ENCODE measurements at places on chromosomes 13 and 19.

DNA sequence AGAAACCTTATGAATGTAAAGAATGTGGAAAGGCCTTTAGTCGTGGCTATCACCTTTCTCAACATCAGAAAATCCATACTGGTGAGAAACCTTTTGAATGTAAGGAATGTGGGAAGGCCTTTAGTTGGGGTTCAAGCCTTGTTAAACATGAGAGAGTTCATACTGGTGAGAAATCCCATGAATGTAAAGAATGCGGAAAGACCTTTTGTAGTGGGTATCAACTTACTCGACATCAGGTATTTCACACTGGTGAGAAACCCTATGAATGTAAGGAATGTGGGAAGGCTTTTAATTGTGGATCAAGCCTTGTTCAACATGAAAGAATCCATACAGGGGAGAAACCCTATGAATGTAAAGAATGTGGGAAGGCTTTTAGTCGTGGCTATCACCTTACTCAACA lies 20.8 kb downstream of the ZNF283 start:
- no peak for DNase-seq

- DNase-seq: no peak
These were observed 51.0 kb downstream of the TEX26 start for GRCh38 chr13:30983431-30983830.

DNA sequence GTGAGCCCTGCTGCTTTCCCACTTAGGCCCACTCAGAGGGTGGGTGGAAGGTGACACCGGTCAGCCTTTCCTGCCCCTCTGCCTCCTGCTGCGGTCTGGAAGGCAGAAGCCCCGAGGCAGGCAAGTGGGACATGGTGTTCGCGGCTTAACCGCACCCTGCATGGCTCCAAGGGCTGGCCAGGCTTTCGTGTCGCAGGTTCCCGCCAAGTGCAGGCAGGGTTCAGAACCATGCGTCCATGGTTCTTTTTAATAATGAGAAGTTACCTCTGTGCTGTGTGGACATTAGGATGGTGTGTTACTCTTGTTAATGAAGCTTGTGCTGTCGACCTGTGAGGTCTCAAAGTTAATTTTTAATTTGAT lies 986 bp downstream of the DGKH start:
- DNase-seq: no peak

GRCh38 chr19:6278740-6279619 lies 795 bp downstream of the MLLT1 start:
- DNase-seq: no peak

DNA sequence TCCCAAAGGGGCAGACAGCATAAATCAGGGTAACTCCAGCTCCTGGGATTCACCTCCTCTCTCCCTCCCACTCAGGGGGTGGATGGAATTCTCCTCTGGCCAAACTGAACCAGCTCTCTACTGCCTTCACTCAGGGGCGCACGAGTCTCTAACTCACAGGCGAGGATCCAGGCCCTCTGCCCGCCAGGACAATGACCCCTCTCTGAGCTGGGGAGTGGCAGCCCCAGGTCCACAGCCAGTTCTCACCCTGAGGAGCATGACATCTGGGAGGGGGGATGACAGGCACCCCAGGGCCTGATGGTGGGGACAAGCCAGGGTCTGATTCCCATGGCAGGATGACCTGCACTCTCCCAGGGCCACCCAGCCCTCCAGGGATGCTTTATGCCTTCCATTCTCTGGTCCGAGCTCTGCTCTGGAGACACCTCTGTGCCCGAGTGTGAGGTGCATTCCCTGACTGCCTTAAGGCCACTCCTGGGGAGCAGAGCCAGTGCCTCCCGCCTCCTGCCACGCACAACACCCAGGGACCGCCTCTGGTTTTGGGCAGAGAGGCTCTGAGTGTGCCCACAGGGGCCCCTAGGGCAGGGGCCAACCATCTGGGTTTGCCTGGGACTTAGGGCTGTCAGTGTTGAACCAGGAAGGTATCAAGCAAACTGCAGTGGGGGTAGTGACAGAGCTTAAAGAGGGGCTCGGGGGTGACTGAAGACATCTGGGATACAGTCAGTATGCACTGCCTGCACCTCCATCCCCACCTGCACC lies 66.2 kb downstream of the GNG7 start:
- DNase-seq: no peak

GRCh38 chr13:78659732-78660494 lies 958 bp upstream of the OBI1 start:
- DNase-seq: no peak

- no peak for DNase-seq
These were observed 530.0 kb upstream of the ARGLU1 start for GRCh38 chr13:107097916-107098315.

- no peak for DNase-seq
These were observed at the start of gene TUBB4A for GRCh38 chr19:6501740-6502648. TUBB4A (minus strand) TSS chr19:6502309; CDS start chr19:6502212, 97 bp downstream.

- no peak for DNase-seq
These were observed 47.9 kb downstream of the KDM4B start for GRCh38 chr19:5016781-5017180.

GRCh38 chr19:29873024-29873800 lies 61.4 kb downstream of the CCNE1 start:
- peak; percentile 52 for DNase-seq

DNA sequence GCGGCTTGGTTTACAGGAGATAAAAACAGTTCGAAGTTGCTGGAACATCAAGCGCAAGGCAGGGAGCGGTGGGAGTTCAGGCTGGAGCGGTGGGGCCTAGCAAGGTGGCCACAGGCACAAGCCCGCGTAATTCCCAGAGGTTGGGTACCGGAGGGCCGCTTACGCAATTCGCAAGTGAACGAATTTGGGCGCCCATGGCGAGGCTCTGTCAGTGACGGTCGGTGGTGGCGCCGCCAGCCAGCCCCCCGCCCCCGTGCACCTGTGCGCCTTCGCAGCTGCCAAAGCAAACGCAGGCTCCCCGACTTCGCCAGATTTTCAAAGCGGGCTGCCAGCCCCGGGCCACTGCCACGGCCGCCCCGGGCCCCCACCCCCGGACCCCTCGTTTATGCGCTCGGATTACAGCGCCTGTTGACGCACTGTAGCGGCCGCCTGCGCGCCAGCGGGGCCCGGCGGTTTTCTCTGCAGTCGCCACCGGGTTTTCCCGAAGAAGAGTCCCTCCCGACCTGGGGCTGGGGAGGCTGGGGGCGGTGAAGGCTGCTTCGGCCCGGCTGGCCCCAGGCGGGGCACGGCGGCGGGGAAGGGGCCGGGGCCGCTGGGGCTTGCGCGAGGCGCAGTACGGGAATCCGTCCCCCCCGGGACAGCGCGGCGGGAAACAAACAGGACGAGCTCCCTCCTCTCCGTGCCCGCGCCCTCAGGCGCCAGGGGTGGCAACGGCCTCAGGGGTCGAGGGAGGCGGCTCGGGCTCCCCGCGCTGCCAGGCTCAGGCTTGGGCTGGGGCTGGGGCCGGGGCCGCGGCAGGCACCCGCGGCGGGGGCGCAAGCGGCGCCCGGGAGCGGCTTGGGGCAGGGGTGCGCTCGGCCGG lies 709 bp downstream of the N4BP2L1 start:
- peak; percentile 35 for DNase-seq

GRCh38 chr19:41936961-41937360 lies 8.7 kb upstream of the ERFL start:
- no peak for DNase-seq

- no peak for DNase-seq
These were observed 27.9 kb upstream of the PARP4 start for GRCh38 chr13:24540236-24541126.

DNA sequence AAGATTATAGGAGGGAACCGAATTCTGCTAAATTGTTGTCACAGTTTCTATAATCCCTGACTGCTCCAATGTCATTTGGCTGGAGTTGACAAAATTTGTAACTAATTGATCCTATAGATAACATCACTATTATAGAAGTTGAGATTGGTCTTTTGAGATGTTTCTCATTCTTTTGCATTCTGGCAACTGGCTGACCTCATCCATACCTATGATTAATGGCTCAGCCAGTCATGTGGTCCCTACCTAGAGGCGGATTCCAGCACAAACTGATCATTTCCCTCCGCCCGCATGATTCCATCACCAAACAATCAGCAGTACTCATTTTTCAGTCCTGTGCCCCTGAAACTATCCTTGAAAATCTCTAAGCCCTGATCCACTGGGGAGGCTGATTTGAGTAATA lies 4.2 kb downstream of the PSG2 start:
- no peak for DNase-seq

- no peak for DNase-seq
These were observed 4.0 kb upstream of the ZNF628 start for GRCh38 chr19:55472463-55472862.

GRCh38 chr13:107231944-107232343 lies 664.0 kb upstream of the ARGLU1 start:
- DNase-seq: no peak

- DNase-seq: no peak
These were observed 148.2 kb downstream of the RAP2A start for GRCh38 chr13:97582170-97582569.

DNA sequence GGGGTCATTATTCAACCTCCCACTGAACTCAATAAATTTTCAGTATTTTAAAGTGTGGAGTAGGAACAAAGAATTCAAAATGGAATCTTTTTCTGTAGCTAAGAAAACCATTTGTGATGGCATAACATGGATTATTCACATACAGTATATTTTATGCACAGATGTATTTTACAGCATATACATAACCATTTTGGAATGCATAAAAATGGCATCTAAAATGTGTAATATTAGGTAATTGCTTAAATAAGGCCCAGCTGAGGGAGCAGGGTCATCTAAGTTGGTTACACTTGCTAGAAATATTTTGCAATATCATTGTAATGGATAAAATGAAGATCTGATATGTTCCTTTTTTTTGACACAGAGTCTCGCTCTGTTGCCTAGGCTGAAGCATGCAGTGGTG lies 146.9 kb downstream of the LMO7 start:
- DNase-seq: no peak

DNA sequence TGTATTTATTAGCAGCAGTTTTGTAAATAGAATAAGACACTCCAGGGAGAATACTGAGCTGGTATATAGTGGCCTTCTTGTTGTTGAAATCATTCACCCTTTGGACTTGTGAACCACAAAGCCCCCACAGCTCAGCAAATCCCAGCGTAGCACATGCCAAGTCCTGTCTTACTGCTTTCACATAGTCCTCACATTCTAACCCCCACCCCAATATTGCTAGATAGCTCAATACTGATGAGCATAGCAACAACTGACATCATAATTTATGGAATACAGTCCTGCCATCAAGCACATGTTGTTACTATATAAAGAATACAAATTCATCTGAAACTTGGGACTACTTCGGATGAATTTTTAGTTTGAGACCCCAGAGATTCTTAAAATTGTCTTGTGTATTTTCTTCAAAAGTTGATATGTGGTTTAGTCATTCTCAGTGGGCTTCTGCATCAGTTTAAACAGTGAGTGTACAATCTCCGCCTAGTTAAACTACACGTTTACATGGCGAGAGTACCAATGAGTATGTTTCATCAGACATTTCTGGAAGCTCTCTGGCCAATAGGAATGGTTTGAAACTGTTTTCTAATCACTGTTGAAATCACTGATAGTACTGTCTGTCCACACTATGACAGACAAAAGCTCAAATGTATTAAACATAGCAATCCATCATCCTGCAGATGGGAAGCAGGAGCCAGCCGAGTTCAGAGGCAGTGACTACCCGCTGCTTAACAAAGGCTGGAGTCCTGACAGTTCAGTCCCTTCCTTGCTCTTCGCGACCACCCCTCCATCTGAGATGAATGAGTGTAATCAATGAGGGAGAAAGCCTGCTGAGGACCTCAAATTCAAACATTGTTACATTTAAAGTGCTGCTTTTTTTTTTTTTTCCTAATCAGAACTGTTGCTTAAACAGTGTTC lies 15.2 kb downstream of the DACH1 start:
- no peak for DNase-seq

- DNase-seq: no peak
These were observed 4.1 kb downstream of the C1QTNF9 start for GRCh38 chr13:24313439-24313838.

DNA sequence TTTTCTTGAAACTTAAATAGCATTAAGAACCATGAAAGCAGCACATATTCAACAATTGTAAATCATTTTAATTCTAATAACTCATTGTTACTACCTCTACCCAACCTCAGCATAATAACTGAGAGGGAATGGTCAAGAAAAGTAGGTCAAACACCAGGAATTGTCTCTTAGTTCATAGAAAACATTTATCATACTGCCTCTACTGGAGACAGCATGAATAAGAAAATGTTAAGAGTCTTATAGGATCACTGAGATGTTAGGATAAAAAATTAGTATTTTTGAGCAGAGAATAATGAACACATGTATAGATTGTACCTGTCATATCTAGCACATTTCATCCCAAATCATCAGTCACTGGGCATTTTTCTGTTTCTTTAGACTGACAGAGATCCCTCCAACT lies 515.3 kb downstream of the PCDH9 start:
- DNase-seq: no peak

DNA sequence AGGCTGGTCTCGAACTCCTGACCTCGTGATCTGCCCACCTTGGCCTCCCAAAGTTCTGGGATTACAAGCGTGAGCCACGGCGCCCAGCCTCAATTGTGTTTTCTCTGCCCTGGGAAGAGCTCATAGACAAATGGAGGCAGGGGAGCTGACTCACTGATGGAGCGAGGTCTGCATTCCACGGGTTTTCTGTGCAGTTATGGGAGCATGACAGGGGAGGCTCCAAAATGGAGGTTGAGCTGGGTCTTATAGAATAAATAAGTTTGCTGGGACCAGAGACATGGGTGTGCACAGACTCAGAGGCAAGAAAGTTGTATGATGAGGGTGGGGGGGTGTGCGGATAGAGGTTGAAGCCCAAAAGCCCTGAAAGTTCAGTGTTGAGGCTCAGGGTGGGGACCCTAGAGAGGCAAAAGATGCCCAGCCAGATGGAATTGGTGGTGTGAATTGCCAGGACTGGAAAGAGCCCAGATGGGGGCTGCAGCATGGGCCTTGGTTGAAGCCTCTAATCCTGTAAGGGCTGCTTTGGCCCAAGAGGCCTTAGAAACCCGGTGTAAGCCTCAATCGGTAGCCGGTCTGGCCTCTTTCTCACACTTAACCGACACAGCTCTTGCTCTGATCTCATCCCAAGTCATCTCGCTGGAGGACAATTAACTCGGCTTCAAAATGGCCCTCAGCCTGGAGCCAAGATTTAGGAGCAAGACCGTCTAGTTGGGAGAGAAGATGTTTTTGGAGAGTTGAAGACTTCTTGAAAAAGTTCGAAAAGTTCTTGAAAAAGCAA lies 1.9 kb downstream of the TPM4 start:
- DNase-seq: no peak

GRCh38 chr19:42091300-42091699 lies 15.3 kb downstream of the ZNF574 start:
- DNase-seq: no peak

- DNase-seq: no peak
These were observed 226.6 kb upstream of the EDNRB start for GRCh38 chr13:78145276-78145675.

- DNase-seq: no peak
These were observed 94.6 kb upstream of the ARHGEF7 start for GRCh38 chr13:111020546-111020945.

- DNase-seq: no peak
These were observed 96.8 kb upstream of the CSNK1A1L start for GRCh38 chr13:37202264-37202663.

- no peak for DNase-seq
These were observed 52.5 kb downstream of the FOXO1 start for GRCh38 chr13:40613914-40614313.

- no peak for DNase-seq
These were observed 478.4 kb downstream of the TSHZ3 start for GRCh38 chr19:30870876-30871275.

- DNase-seq: no peak
These were observed 138.0 kb downstream of the MIPEP start for GRCh38 chr13:23751195-23751594.

- no peak for DNase-seq
These were observed 19.2 kb downstream of the SIGLEC8 start for GRCh38 chr19:51439021-51439465.

GRCh38 chr13:33245505-33246158 lies 39.9 kb downstream of the STARD13 start:
- DNase-seq: no peak
